ENCODE measurements at places on chromosomes 4 and X.

- no peak for DNase-seq
These were observed 1094.7 kb upstream of the TENM3 start for GRCh38 chr4:181148470-181148869.

GRCh38 chr4:150140774-150141400 is 62.6 kb downstream of the DCLK2 start:
- no peak for DNase-seq

DNA sequence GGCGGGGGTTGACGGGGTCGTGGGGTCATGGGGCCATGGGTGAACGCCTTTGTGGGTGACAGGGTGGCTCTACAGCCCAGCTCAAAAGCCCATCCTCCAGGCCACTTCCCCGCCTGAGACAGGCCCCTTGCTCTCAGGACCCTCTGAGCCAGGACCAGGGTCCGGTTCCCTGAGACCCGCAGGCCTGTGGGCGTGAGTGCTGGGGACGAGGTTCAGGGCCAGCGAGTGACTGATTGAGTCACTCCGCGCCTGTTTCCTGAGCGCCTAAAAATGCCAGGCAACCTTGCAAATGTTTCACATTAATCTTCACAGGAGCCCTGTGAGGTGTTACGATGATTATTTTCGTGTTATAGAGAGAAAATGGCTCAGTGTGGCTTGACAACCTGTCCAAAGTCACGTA is 97.8 kb downstream of the ZNF674 start:
- no peak for DNase-seq

- no peak for DNase-seq
These were observed 223.5 kb downstream of the AFAP1 start for GRCh38 chr4:7716010-7716721.

- DNase-seq, result no peak
These were observed 349.4 kb downstream of the ARHGAP24 start for GRCh38 chr4:85824166-85824945.

GRCh38 chr4:189124791-189125190 is 815.9 kb upstream of the FRG1 start:
- DNase-seq, result no peak

GRCh38 chrX:39194673-39195072 is 393.4 kb downstream of the MID1IP1 start:
- DNase-seq, result no peak

DNA sequence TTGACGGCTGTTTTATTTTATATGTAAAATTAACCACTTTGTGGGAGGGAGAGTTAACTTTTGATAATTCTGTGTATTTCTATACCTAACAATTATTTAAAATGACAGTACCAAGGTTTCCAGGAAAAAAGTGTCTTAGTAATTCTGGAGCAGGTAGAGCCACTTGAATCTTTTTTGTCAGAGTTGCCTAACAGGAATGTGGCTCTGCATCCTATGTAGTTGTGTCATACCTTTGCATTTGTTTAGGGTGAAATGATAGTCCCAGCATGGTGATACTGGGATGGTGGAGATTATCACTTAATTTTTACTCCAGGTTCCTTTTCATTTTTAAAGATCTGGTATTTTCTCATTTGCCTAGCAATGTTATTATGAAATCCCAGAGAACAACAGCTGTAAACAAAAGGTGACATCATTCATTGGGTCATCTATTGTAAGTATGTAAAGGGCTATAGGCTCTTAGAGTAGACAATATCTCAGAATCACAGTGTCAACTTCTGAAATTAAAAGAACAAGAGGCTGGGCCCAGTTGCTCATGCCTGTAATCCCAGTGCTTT is 9.6 kb downstream of the SGMS2 start:
- no peak for DNase-seq

DNA sequence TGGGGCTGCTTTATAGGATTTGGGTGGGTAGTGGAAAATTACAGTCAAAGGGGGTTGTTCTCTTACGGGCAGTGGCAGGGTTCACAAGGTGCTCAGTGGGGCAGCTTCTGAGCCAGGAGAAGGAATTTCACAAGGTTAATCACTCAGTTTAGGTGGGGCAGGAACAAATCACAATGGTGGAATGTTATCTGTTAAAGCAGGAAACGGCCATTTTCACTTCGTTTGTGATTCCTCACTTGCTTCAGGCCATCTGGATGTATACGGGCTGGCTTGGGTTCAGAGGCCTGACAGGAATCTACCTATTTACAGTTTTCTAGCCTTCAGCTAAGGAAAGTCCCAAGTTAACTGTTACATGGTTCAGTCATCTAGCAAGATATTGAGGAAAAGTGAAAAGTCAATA is 1003.5 kb downstream of the STPG2 start:
- no peak for DNase-seq

DNA sequence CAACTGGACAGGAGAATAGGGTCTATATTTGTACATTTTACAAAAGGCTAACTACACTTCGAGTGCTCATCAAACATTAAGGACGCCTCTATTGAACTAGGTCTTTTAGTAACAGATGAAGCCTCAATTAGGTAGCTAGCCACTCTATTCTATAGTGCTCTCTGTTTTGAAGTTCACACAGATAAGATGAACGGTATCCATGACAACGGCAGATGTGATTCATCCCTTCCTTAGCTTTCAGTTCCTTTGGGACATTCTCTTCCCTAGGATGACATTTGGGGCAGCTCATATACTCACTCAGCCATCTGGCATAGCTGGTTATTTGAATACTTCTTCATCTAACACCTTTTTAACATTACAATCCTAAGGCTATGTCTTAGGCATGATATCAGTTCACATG is 62.4 kb upstream of the WDFY3 start:
- no peak for DNase-seq

DNA sequence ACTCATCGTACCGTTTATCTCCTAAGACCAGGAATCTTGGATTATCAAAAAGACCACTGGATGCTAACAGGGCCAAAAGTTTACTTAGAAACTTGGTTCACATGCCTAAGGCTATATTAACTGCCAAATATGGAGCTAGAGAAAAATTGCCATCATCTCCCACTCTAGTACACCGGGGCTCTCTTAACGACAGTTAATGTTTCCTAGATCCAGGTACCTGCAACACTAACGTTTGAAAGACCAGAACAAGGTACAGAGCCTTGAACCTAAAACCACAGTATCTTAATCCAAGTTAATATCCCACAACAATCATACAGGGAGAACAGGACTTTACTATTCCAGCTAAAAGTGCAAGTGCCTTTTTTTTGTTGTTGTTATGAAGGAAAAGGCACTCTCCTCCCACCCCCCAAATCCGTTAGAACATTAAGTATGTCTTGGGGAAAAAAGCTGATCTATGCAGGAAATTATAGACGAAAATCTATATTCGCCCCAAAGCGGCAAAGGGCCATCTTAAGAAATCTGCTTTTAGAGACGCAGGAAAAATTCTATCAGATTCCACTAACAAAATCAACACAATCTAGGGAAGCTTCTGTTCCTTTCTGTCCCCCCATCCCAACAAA is 1.3 kb downstream of the G3BP2 start:
- DNase-seq, result no peak

DNA sequence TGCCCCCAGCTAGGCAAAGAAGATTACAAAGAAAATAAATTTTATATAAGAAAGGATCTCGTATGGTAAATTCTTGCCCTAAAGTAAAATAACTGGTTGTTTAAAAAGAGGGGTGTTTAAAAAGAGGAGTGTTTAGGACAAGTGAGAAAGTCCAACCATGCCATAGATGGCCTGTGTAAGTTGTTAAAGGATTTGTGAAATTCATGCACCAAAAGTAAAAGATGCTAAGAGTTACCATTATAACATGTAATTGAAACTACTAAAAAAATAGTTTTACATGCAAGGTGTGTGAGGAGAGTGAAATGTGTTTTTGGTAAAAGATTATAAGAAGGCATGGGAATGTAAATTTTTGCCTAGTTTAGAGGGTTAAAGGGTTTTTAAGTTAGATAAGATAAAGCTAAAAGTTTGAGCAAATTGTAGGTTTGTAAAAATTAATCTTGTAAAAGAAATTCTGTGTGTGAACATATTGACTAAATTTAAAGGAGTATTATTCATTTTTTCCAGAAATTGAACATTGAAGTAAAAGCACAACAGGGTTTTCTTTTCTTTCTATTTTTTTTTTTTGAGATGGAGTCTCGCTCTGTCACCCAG is 20.1 kb downstream of the HTT-AS start:
- DNase-seq, result no peak

DNA sequence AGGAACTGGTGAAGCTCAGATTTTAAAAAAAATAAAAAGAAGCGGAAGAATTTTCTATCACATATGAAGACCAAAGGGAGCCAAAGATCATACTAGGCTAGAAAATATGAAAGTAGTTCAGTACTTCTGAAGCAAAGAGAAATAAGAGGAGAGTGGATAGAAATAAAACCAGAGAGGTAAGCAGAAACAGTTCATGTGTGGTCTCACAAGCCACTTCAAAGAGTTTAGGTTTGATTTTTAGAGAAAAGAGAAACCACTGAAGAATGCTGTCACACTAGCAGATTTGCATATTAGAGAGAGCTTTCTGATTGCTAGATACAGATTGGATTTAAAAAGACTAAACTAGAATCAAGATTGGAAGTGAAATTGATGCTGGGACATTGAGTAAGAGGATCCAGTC is 51.7 kb downstream of the GABRA3 start:
- DNase-seq, result no peak

- no peak for DNase-seq
These were observed 44.5 kb downstream of the BRWD3 start for GRCh38 chrX:80765220-80765625.

GRCh38 chrX:13081395-13082205 is 37.2 kb upstream of the FAM9C start:
- DNase-seq, result no peak

GRCh38 chrX:148811236-148811635 is 310.8 kb downstream of the AFF2 start:
- no peak for DNase-seq

DNA sequence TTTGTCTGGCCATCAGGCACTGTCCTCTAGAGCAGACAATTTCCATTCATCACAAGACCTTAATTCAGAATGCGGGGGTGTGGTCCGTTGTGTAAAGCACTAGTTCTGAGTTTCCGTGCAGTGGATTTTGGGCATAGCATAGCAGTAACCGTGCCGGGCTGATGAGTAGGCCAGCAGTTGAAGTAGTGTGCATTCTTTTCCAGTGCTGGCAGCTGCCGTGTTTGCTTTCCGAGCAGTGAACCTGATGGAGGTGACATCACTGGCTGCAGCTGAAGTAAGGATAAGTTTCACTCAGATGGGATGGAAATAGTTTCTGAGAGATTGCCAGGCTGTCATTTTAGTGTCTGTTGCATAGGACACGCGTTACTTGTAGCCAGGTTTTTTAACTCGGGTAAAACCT is 107.0 kb upstream of the STIM2 start:
- DNase-seq, result no peak

GRCh38 chrX:96372313-96373046 is 312.2 kb upstream of the DIAPH2 start:
- DNase-seq, result no peak

GRCh38 chr4:140637836-140638235 is 69.1 kb upstream of the UCP1 start:
- DNase-seq, result no peak

DNA sequence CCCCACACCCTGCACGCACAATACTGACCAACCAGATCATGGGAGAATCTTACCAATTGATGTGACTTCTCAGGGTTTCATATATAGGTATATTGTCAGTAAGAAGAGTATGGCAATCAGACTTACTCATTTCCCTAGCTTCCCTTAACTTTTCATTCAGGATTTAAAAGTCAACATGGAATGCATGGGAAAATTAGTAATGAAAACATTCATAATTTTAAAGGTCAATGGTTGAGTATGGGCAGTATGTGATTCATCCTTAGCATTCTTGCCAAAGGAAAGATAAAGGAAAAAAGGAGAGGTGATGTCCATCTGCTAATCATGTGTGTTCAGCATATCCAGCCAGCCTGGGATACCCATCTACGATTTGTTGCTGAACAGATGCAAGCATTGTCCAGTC is 4.0 kb downstream of the DIPK2B start:
- DNase-seq, result no peak

DNA sequence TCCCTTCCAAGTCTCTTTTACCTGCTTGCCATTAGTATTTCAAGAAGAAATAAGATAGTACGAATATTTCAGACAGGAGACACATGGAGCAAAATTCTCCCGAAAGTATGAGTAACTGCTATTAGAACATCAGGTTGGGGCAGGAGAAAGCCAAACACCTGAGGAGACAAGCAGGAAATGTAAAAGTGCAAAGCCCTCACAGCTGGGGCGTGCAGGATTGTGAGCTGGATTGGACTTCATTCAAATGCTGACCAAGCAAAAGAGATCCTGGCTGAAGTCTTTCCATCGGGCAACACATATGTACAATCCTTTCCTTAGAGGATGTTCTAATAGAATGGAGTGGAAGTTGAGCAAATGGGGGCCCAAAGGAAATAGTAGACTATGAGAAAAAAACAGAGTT is 76.8 kb downstream of the DTHD1 start:
- no peak for DNase-seq

GRCh38 chr4:176210579-176211296 is 15.4 kb upstream of the SPATA4 start:
- DNase-seq, result no peak

GRCh38 chr4:94116842-94117241 is 90.8 kb upstream of the SMARCAD1 start:
- no peak for DNase-seq

- no peak for DNase-seq
These were observed 81.5 kb downstream of the RCHY1 start for GRCh38 chr4:75432683-75433082.

GRCh38 chr4:138298866-138299265 is 56.7 kb upstream of the SLC7A11 start:
- no peak for DNase-seq

GRCh38 chrX:21883258-21883657 is 27.5 kb downstream of the YY2 start:
- DNase-seq, result no peak

DNA sequence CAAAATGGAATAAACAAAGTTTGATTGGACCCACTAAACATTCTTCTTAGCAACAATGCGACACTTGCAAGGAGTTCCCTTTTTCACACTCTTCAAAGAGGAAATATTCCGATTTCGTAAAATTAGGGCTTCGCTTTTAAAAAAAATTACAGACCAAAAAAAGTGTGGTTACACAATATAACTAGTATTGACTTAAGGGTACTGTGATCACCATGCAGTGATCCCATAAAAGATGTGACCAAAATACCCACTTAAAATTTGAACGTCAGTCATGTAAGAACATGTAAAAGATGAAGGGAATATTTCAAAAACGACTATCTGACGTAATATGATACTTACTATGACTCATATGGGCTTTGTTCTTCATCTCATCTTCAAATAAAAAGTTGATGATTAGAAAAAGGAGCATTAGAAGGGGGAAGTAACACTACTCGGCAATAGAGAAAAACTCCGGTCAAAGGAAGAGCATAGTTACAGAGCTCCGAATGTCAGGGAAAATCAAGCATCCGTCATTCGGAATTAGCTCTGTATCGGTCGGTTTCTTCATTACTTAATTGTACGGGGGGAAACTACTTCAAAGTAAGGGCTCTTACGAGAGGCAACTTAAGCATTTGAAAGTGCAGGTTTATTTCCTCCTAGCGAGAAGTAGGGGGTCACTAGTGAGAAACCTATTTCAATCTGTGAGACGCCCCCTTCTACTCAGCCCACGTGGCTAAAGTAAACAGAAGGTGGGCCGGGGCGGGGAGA is 1.3 kb upstream of the TET2 start:
- DNase-seq, result no peak
